8988T (cell line): ENCODE measurements at places on chromosomes 16 and 17.

DNA sequence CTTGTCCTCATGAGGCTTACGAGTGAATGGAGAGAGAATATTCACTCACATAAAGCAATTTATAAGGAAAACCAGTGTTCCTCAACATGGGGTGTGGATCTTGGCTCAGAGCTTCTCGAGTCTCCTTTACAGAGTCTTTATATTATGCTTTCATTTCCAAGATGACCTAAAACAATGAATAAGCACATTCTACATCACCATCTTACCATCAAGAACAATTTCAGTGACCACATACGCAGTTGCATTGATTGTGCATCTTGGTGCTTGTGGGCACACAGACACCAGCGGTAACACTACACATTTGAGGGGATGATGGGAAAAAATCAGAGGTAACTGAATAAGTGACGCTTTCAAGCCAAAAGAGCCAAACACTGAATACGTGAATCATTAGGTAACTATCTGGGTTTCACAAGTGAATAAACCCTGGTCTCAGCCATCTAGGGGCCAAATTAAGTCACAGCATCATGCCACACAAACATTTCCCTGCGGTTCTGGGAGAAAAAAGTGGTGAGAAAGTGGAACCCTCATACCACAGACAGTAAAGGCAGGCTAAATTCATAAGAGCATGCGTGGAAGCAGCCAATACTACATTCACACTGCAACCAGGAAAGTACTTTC is 9.4 kb downstream of the CWC25 start:
- no peak for DNase-seq

- DNase-seq: no peak
These were observed 268.0 kb upstream of the IRX3 start for GRCh38 chr16:54554581-54554980.

- DNase-seq: no peak
These were observed 73.6 kb downstream of the SOCS1 start for GRCh38 chr16:11182411-11182810.

DNA sequence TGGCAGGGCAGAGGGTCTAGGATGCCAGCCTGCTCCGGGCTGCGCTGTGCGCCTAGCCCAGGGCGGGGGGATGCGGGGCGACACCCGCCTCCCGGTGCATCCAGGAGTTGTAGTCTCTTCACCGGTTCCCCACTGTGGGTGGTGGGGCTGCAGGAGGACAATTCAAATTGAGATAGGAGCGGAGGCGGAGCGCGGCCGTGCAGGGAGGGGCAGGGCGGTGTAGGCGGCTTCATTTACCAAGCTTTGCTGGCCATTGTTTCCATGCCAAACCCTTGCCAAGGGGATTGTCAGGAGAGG is 2047.4 kb downstream of the TP53TG3F start:
- DNase-seq: no peak

DNA sequence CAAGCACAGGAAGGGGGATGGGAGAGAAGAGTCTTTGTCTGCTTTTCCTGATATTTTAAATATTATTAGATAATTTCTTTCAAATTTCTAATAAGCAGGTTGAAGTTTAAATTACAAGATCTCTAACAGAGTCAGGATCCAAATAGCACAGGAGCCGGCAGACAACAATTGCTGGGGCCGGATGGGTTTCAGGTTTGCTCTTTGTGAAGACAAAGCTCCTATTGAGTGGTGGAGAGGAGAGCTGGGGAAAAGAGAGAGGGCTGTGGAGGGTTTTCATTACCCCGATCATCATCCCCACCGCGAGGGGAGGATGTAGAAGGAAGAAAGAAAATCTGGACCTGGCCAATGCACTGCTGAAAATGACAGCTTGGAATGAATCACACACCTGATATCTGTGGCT is 197.3 kb downstream of the SOX9 start:
- no peak for DNase-seq

DNA sequence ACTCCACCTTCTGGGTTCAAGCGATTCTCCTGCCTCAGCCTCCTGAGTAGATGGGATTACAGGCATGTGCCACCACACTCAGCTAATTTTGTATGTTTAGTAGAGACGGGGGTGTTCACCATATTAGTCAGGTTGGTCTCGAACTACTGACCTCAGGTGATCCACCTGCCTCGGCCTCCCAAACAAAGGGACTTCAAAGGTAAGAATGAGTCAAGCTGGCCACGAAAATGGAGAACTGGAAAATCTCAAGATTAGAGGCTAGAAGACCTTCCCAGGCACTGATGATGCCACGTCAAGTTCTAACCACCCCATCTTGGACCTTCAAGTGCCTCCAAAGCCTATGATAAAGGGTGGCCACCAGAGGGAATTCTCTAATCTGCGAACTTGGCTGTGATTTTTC is 1.3 kb upstream of the CCL15 start:
- DNase-seq: no peak

DNA sequence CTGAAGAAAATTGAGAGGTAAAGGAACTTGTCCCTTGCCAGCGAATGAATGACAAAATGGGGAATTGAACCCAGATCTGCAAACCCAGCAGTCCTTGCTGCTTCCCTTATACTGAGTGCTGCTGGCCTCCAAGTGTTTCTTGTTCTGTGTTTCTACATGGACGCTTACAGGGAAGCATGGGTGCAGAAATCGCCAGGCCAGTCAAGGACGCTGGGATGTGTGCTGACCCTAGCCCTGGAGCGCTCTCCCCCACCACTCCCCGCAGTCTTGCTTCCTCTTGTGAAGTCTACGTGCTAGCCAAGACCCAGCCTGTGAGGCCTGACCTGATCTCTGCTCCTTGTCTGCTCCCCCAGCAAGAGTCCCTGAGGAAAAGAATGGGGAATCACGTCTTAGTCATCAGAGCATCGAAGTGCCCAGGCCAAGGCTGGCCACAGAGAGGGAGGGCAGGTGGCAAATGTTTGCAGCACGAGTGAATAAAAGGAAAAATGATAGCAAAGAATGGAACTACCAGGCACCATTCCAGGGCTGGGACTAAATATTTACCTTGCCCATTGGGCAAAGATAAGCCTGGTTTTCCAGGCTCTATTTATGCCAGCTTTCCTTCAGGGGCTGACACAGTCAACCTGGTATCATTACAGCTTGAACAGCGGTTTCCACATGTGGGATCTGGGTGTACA is 17.4 kb downstream of the CA4 start:
- no peak for DNase-seq

GRCh38 chr16:81861503-81861902 is 82.4 kb downstream of the PLCG2 start:
- DNase-seq: no peak

DNA sequence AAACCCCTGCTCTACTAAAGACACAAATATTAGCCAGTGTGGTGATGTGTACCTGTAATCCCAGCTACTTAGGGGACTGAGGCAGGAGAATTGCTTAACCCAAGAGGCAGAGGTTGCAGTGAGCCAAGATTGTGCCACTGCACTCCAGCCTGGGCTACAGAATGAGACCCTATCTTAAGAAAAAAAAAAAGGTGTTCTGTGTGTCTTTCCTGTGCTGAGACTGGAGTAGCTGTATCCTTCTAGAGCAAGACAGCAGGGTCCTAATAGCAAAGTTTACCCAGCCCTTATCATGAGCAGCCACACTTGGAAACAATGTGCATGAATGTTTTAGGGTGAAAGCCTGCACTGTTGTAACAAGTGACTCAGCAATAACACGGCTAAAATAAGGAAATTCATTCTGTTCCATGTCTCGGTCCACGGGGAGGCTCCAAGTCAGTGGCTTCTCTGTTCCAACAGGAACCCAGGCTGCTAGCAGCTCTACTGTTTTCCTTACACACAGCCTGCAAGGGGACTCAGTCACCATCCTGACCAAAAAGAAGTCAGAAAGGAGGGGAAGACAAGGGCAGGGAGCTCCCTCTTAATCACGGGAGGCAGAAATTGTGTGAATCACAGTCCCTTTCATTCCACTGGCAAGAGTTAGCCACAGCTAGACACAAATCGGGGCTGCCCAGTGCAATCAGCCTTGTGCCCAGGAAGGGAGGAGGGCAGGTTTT is 7.1 kb upstream of the SLC5A11 start:
- no peak for DNase-seq

DNA sequence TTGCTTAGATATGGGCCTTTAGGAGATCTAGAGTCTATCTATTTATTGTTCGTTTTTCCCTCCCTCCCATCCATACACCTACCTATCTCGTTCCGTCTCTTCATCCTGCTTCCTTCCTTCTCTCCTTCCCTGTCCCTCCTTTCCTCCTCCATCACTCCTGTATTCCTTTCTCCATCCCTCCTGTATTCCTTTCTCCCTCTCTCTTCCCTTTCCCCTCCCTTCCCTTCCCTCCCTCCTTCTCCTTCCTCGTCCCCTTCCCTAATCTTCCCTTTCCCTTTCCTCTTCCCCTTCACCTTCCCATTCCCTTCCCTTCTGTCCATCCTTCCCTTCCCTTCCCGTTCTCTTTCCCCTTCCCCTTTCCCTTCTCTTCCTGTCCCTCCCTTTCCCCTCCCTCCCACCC is 10.6 kb downstream of the GP2 start:
- no peak for DNase-seq

DNA sequence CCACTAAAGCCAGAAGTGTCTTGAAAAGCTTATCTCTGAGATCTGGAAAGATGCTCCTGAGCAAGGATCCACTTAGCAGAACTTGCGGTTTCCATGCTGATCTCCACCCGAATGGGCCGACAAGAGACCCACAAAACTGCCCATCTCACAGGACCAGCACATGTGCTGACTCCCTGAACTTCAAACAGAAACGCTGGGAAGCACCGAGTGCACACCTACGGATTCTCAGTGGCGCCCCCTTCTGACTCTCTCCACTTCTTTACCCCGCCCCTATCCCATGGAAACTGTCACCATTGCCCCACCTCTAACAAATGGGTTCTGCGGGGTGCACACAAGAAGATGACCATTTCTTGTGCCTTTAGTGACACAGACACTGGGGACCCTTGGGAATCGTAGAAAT is 21.4 kb downstream of the CDRT4 start:
- no peak for DNase-seq

- DNase-seq: no peak
These were observed 3.1 kb upstream of the TBCD start for GRCh38 chr17:82748756-82749155.

DNA sequence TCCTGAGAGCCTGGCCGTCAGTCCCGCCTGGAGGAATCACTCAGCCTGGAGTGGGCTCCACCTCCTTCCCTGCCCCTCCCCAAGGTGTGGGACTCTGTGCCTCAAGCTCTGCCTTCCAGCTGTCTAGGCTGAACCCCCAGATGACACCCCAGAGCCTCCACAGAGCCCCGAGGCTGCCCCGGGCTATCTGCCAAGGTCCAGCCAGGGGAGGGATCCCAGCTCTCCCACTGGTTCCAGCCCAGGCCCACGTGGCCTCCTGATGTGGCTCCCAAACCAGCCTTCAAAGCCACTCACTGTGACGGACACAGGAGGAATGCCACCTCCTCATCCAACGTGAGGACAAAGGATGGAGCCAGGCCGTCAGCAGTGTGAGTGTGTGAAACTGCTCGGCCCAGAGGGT is 45.6 kb upstream of the ENPP7 start:
- DNase-seq: no peak

DNA sequence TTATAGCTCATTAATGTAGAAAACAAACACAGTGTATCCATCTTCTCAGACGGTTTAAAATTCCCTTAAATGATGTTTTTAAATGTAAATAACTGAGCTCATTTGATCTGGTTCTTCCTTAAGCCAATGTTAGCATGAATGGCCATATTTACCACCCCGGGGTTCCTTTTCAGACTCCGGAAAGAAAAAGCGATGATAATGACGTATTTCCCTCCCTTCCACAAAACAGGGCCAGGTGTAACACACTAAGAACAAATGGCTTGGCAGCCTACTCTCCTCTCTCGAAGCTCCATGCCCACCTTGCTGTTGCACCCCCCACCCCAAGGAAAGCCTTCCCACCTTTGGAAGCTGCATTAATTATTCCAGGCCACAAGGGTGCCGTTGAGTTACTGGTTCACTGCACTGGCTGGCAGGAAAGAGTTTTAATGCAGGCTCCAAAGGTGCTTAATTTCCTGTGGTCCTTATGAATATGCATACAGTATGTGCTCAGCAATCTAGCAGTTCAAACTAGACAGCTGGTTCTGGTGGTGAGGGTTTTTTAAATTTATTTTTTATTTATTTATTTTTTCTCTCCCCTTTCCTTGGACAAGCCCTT is 378.9 kb downstream of the WWOX start:
- no peak for DNase-seq

DNA sequence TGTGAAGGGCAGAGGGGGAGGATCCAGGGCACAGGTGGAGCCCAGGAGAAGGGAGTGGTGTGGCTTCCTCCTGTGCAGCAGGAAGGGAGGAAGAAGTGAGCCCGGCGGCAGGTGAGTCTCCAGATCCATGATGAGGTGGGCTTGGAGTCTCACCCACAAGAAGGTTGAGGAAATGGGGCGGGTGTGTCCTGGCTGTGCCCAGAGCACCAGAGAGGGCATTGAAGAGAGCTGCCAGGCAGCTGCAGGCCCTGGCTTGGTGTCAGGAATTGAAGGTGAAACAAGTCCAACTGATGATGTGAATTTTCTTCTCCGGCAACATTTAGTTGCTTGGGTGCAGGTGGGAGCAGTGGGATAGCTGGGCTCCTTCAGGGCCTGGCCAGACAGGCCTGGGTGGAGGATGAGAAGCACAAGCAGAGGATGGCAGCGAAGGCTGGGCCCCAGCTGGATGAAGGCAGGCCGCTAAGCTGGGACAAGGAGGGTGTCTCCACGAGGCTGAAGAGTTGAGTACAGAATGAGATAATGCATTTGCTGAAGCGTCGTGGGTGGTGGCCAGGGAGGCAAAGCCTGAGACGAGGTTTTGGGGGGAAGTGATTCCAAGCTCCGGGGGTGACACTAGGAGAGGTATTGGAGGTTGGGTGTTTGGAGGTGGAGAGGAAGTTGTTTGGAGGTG is 18.3 kb downstream of the NT5M start:
- no peak for DNase-seq

GRCh38 chr16:46658925-46659324 is 30.1 kb downstream of the VPS35 start:
- DNase-seq: no peak

DNA sequence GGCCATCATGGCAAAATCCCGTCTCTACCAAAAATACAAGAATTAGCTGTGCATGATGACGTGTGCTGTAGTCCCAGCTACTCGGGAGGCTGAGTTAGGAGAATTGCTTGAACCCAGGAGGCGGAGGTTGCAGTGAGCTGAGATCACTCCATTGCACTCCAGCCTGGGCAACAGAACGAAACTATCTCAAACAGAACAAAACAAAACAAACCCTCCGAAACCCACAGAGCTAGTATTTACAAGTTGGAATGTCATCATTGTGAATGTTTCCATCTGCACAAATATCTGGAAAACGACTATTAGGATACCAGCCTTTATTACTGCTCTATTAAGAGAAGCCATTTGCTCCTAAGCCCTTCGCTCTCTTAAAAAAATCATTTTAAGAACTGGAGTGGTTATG is 26.0 kb downstream of the SMARCE1 start:
- no peak for DNase-seq

- no peak for DNase-seq
These were observed 546.0 kb upstream of the PSMD7 start for GRCh38 chr16:73750639-73751038.

- DNase-seq: no peak
These were observed 218.7 kb downstream of the NTN1 start for GRCh38 chr17:9239793-9240658.

- DNase-seq: no peak
These were observed 370.2 kb upstream of the MAF start for GRCh38 chr16:79970551-79971236.

GRCh38 chr17:57856792-57857620 is 7.2 kb upstream of the MRPS23 start:
- DNase-seq: no peak

- DNase-seq: no peak
These were observed 593 bp upstream of the WDR45B start for GRCh38 chr17:82648742-82649331.
